Cardiac muscle cell (in vitro differentiated cells and primary cell): ENCODE measurements at places on chromosomes 6 and 20. TPM values are rescaled to one million over a fixed set of nuclear protein-coding genes. Genes with fewer than 3 reads are reported as not detected.

GRCh38 chr20:20946122-20946759 lies 159.9 kb downstream of the LINC00237 start:
- DNase-seq: no peak
- no peaks in the 10 kb centered on the region for H3K4me1 ChIP-seq
- no peak overlapping the region for H3K27ac ChIP-seq
- H3K36me3 ChIP-seq: no peaks in the 10 kb centered on the region
- no peaks in the 10 kb centered on the region for H3K27me3 ChIP-seq

GRCh38 chr6:36000451-36000850 lies 24.0 kb downstream of the SLC26A8 start:
- H3K27ac ChIP-seq: no peak overlapping the region
- no peak for DNase-seq
- H3K4me3 ChIP-seq: no peak overlapping the region
- no peaks in the 10 kb centered on the region for H3K36me3 ChIP-seq

- H3K27ac ChIP-seq: no peak overlapping the region
- no peak overlapping the region for H3K4me3 ChIP-seq
- H3K36me3 ChIP-seq: no peaks in the 10 kb centered on the region
- peaks cover 4% of the 10 kb centered on the region for H3K27me3 ChIP-seq
- DNase-seq: no peak
Measured at GRCh38 chr6:12339808-12340487, 49.8 kb downstream of the EDN1 start.

Gene LPA
- total RNA-seq: 0.15 TPM in 1 of 2 replicates, not detected in the other

- no peak overlapping the region for H3K27ac ChIP-seq
- no peaks in the 10 kb centered on the region for H3K4me1 ChIP-seq
- no peaks in the 10 kb centered on the region for H3K27me3 ChIP-seq
- H3K4me3 ChIP-seq: no peak overlapping the region
Measured at GRCh38 chr6:54288474-54288873, 19.8 kb upstream of the TINAG start.

- H3K27me3 ChIP-seq: no peaks in the 10 kb centered on the region
- no peaks in the 10 kb centered on the region for H3K36me3 ChIP-seq
- no peak overlapping the region for H3K27ac ChIP-seq
- no peak overlapping the region for H3K4me3 ChIP-seq
- DNase-seq: no peak
- H3K4me1 ChIP-seq: peaks cover 26% of the 10 kb centered on the region
Measured at GRCh38 chr20:64222291-64222735, 33.2 kb upstream of the PCMTD2 start.

- H3K36me3 ChIP-seq: no peaks in the 10 kb centered on the region
- H3K4me3 ChIP-seq: no peak overlapping the region
- H3K27me3 ChIP-seq: peaks cover 11% of the 10 kb centered on the region
- H3K4me1 ChIP-seq: no peaks in the 10 kb centered on the region
- no peak overlapping the region for H3K27ac ChIP-seq
Measured at GRCh38 chr6:41392246-41392645, 56.8 kb downstream of the NCR2 start.

Gene PHACTR1
- total RNA-seq: 18.3 and 33.9 TPM in 2 replicates

Gene FAM162B
- 0.39 TPM in 1 of 2 replicates, not detected in the other for total RNA-seq

- no peaks in the 10 kb centered on the region for H3K4me1 ChIP-seq
- no peaks in the 10 kb centered on the region for H3K27me3 ChIP-seq
- DNase-seq: no peak
Measured at GRCh38 chr20:35030136-35030535, 62.5 kb downstream of the TRPC4AP start.

DNA sequence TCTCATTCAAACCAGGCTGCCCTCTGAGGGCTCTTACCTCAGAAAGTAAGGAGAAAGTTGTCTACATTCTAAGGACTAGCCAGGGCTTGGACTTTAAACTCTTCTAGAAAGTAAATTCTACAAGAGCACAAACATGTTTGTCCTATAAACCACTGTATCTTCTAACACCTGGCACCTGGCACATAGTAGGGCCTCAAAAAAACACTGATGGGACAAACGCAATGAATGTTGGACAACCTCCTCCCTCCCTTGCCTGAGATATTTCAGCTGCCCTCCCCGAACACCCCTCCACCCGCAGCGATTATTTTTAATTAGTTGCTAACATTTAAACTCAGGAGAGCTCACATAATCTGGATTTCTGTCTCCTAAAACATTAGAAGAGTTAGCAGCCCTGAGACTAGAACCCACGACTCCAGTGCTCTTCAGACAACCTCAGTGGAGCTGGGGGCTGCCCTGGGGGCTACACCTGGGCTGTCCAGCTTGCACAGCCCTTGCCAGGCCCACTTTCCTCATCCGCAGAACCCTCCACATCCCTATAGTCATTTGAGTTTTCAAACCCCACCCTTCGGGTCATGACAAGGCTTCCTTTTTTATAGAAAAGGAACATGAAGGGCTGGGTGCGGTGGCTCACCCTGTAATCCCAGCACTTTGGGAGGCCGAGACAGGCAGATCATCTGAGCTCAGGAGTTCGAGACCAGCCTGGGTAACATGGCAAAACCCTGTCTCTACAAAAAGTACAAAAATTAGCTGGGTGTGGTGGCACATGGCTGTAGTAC lies 4.9 kb downstream of the HCK start:
- no peak overlapping the region for H3K27ac ChIP-seq
- DNase-seq: no peak
- no peak overlapping the region for H3K4me3 ChIP-seq
- peaks cover 74% of the 10 kb centered on the region for H3K27me3 ChIP-seq

GRCh38 chr20:17992847-17993513 lies 24.2 kb downstream of the MGME1 start:
- H3K4me1 ChIP-seq: no peaks in the 10 kb centered on the region
- H3K27ac ChIP-seq: no peak overlapping the region
- DNase-seq: no peak
- H3K4me3 ChIP-seq: no peak overlapping the region

- H3K27me3 ChIP-seq: no peaks in the 10 kb centered on the region
- no peaks in the 10 kb centered on the region for H3K4me1 ChIP-seq
- DNase-seq: peak; percentile 19
- no peak overlapping the region for H3K27ac ChIP-seq
- no peaks in the 10 kb centered on the region for H3K36me3 ChIP-seq
Measured at GRCh38 chr6:129699659-129700058, 10.3 kb downstream of the ARHGAP18 start.

DNA sequence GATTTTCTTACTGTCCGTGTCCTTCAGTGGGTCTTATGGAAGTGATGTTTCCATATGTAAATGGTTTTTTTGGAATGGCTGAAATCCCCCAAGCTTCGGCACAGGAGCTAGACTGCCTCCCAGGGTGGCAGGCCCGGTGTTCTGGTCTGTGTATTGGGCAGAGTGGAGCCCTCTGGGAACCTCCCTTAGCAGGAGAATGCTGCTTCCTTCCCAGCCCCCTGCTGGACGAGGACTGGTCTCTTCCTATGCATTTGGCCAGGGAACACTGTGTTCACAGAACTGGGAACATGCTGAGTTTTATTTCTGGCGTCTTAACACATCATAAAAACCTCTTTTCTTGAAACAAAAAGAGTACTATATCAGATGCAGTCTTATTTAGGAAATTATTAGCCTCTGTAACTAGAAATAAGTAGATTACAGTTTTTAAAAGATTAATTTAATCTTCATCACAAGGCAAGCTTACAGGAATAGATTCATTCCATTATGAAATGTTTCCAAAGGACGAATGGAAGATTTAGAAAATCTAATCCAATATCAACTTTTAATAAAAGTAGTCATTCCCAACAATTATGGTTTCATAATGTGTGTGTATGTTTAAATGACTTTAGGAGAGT lies 56.6 kb downstream of the SYTL3 start:
- H3K4me1 ChIP-seq: peaks cover 37% of the 10 kb centered on the region
- H3K36me3 ChIP-seq: no peaks in the 10 kb centered on the region
- no peaks in the 10 kb centered on the region for H3K27me3 ChIP-seq
- peak overlapping the region; percentile 98 for H3K27ac ChIP-seq

DNA sequence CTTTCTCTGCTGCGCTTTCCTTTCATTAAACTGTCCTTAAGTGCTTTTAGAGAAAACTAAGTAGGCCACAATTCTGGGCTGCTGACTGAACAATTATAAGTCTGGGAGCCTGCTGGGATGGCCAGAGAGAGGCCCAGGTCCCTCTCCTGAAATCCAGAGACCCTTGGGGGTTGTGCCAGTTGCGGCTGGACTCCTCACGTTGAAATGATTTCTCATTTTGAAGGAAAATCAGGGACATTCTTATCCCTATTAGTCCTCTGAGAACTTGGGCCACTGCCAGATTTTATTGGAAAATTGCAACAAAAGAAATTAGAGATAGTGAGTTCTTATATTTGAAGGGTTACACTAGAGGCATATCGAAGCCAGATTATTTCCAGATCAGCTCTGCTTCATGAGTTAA lies 145.1 kb downstream of the CLIC5 start:
- no peaks in the 10 kb centered on the region for H3K4me1 ChIP-seq
- H3K27ac ChIP-seq: no peak overlapping the region
- no peaks in the 10 kb centered on the region for H3K36me3 ChIP-seq
- DNase-seq: no peak
- peaks cover 4% of the 10 kb centered on the region for H3K27me3 ChIP-seq

DNA sequence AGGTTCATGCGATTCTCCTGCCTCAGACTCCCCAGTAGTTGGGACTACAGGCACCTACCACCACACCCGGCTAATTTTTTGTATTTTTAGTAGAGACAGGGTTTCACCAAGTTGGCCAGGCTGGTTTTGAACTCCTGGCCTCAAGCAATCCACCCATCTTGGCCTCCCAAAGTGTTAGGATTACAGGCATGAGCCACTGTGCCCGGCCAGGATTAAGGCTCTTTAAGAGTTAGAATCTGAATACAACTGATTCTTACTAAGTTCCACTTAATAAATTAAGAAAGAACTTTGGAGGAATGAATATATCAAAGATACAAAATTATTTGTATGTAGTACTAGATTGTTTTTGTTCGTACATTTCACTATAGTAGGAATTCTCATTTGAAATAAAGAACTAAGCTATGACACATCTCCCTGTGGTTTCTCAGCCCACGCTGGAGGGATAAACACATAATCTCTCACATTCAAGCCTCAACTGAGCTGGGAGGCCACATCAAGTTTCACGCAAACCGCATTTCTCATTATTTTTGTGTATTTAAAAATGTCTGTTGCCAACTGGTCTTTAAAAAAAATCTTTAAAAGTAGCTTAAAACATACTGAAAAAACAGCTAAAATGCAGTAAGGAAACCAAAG lies 34.2 kb downstream of the DTNBP1 start:
- no peak for DNase-seq
- peaks cover 3% of the 10 kb centered on the region for H3K4me1 ChIP-seq
- H3K27me3 ChIP-seq: no peaks in the 10 kb centered on the region
- H3K27ac ChIP-seq: no peak overlapping the region
- no peaks in the 10 kb centered on the region for H3K36me3 ChIP-seq

DNA sequence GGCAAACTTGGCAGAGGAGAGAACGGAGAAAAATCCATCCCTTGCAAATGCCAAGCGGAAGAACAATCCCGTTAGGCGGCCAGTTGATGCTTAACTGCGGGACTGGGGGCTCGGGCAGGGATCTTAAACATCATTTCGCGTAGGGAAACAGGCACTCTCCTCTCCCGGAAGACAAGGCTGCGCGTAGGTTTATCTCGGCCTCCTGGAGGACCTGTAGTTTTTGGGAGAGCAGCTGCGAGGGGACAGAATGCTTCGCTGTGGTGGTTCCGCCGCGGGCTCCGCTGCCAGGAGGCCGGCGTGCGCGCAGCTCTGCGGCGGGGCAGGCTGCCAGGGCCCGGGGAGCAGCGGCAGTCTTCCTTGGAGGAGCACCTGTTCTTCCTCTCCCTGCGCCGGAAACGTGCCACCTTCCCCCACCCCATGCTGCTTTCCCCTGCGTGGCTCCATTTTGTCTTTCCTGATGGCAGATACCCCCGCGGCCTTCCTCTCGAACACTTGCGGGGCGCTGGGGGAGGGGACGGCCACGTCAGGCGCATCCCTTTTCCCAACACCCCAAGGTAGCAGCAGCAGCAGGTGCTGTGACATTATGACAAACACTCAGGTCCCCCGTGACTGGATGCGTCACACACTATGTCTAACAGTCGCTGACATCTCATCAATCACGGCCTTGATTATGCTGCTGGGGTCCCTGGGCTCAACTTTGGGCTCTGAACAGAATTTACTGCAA lies 230.7 kb upstream of the BTBD3 start:
- H3K4me1 ChIP-seq: peaks cover 3% of the 10 kb centered on the region
- H3K27ac ChIP-seq: no peak overlapping the region
- peak; percentile 33 for DNase-seq
- no peaks in the 10 kb centered on the region for H3K36me3 ChIP-seq

GRCh38 chr6:16722630-16723029 lies 38.6 kb downstream of the ATXN1 start:
- no peaks in the 10 kb centered on the region for H3K27me3 ChIP-seq
- H3K27ac ChIP-seq: no peak overlapping the region
- no peak overlapping the region for H3K4me3 ChIP-seq
- peaks cover 9% of the 10 kb centered on the region for H3K4me1 ChIP-seq
- DNase-seq: no peak

DNA sequence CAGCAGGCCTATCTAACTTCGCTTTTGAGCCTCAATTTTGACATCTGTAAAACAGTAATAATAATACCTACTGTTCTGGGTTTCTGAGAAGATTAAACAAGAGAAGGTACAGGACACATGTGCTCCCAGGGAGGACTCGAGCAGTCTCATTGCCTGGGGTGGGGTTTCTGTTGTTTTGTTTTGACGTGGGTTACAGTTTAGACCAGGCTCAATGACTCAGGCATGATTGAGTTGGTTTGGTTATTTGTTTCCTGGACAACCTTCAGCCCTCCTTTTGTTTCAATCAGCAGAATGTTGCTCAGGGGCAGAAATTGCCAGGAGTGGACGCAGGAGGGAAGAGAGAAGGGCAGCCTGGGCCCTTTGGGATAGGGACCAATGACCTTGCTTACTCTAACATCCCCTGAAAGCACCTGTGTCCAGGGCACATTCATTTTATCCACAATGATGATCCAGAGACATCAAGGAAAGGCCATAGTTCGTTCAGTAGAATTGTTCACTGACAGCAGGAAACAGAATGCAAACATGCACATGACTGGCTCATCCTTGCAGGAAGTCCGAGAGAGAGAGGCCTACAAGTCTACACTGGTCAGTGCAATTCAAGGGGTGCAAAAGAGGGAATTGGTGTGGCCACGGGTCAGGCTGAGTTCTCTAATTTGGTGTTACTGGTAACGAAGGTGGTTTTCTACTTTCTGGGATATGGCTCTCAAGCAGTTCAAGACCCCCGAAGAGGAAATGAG lies 74.5 kb upstream of the MRPS10 start:
- H3K27ac ChIP-seq: no peak overlapping the region
- no peaks in the 10 kb centered on the region for H3K4me1 ChIP-seq
- H3K4me3 ChIP-seq: no peak overlapping the region
